ENCODE measurements at places on chromosomes 4 and X.

DNA sequence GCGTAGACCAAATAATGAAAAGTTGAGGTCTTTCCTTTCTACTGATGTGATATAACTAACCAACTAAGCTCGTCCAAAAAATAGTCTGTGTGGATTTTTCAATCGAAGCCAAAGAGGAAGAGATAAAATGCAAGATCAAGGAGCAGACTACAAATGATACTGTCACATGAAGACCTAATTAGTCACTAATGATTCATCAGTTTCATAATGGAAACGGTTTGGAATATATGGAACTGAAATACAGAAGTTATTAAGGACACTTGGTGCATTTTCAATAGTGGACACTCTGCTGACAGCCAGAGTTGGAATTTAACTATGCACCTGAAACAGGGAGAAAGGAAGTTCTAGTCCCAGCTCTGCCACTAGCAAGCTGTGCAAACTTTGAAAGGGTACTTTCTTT, 119.8 kb downstream of the GUCY2F start:
- no peak for DNase-seq

GRCh38 chr4:3765271-3766035, 732 bp upstream of the ADRA2C start:
- peak; percentile 61 for DNase-seq

GRCh38 chrX:13008189-13008533, 33.3 kb downstream of the TMSB4X start:
- no peak for DNase-seq

DNA sequence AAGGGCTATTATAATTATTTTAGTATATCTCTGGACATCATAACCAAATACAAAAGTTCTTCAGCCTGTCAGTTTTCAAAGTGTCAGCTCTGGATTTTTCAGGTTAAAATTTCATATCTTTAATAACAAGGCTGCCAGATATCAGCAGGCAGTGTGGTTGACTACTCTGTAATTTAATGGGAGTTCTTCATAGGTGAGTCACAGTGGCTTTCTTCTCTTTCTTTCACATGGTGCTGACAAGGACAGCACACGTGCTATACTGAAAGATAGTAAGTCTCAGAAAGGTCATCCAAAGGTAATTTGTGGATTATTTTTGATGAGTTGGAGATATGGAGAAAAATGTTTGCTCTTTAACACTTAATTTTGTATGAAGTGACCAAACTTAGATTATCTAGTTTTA, 43.2 kb downstream of the GALNT7 start:
- no peak for DNase-seq

- DNase-seq: no peak
These were observed 128.3 kb upstream of the MED14 start for GRCh38 chrX:40863671-40864070.

DNA sequence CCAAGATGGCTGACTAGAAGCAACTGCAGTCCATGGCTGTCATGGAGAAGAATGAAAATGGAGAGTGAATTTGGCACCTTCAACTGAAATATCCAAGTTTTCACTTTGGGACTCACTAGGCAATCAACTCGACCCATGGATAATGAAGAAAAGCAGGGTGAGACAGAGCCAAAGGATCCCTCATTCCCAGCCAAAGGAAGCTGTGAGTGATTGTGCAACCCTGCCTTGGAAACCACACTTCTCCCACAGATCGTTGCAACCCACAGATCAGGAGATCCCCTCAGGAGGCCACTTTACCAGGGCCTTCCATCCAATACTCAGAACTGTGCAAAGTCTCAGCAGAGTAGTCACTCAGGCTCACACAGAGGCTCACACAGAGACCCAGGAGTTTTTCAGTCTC, 4.5 kb downstream of the CFAP299 start:
- DNase-seq: no peak

GRCh38 chr4:106676173-106676921, 307.8 kb upstream of the GIMD1 start:
- no peak for DNase-seq

DNA sequence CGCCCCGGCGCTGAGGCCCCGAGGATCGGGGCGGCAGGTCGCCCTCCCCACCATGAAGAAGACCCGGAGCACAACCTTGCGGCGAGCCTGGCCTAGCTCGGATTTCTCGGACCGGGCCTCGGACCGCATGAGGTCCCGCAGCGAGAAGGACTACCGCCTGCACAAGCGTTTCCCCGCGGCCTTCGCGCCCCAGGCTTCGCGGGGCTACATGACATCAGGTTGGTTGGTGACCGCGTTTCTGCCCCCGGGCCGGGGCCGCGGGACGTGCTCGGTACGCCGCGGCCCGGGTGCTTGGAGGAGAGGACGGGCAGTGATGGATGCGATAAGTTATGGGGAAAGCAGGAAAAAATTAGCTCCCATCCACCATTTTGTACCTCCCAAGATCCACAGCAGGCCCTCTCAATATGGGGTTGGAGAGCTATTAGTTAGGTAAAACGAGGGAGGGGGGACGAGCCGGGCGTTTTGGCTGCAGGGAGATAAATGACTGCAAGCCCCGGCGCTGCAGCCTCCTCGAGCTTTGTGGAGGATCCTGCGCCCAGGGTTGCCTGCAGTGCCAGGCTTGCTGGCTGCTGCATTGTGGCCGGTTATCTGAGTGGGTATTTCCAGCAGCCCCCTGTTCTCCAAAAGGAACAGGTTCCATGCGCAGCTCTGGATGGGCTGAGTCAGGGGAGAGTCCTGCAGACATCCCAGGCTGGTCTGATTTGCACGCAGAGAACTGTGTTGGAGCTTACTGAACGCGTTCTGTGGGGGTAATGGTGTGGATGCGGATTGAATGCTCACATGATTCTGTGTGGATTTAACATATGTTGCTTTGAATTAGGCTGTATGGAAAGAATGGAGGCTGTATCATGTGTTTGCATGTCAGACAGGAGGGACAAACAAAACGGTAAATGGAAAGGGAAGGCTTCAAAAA, 1.9 kb downstream of the STOX2 start:
- peak; percentile 83 for DNase-seq

GRCh38 chr4:138858419-138858818, 157.2 kb upstream of the NOCT start:
- no peak for DNase-seq

DNA sequence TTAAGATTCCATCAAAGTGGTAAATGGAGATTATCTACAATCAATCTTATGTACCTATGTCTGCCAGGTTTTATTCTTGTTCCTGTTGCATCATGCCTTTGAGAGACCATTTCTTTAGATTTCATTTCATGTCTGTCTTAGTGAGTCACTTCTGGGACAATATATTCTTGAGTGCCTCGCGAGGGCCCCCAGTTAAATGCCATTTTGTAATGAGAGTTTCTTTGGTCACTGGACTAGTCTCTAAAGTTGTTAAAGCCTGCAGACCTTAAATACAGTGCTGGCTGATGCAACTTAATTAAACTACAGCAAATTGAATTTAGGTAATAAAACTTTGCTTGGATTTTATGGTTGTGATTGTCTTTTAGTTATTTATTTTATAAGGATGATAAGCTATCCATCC, 87.2 kb upstream of the PITX2 start:
- no peak for DNase-seq

- DNase-seq: peak; percentile 63
These were observed 3.3 kb downstream of the NKX6-1 start for GRCh38 chr4:84495794-84496261.

- DNase-seq: no peak
These were observed 115.5 kb upstream of the MYOZ2 start for GRCh38 chr4:119020158-119020557.

GRCh38 chr4:10011885-10012284, 9.4 kb downstream of the SLC2A9 start:
- DNase-seq: no peak

- DNase-seq: no peak
These were observed 111.3 kb downstream of the SHROOM3 start for GRCh38 chr4:76546327-76546726.

DNA sequence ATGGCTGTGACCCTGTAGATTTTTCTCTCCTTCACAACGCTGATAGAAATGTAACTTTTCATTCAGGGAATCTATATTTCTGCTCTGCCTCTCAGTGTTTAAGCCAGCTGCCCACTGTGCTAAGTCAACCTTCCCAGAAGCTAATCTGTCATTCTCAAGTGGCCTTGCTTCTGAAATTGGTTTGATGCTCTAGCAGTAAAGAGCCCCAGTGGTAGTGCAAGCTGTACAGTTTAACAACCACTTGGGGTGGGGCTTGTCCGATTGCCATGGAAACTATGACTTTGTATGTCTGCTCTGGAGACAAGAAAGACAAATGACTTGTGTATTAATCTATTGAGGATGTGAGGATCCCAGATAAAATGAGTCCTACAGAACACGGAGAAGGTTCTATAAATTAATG, 620.9 kb upstream of the GALNT7 start:
- peak; percentile 27 for DNase-seq

DNA sequence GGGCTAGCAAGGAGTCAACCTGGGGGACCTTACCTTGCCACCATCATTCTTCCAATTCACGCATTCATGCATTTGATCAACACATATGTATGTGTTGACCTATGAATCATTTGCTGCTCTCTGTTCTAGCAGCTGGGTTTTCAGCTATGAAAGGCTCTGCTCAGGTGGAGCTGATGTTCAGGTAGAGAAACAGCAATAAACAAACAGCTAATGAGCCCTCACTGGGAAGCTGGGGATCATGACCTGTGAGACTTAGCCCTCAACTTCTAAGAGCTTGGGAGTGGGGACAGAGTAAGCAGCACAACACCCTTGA, 1.6 kb upstream of the OTOP1 start:
- no peak for DNase-seq

- DNase-seq: peak; percentile 90
These were observed at the start of gene LDB2 for GRCh38 chr4:16897991-16898827. LDB2 (minus strand) TSS chr4:16898645.

DNA sequence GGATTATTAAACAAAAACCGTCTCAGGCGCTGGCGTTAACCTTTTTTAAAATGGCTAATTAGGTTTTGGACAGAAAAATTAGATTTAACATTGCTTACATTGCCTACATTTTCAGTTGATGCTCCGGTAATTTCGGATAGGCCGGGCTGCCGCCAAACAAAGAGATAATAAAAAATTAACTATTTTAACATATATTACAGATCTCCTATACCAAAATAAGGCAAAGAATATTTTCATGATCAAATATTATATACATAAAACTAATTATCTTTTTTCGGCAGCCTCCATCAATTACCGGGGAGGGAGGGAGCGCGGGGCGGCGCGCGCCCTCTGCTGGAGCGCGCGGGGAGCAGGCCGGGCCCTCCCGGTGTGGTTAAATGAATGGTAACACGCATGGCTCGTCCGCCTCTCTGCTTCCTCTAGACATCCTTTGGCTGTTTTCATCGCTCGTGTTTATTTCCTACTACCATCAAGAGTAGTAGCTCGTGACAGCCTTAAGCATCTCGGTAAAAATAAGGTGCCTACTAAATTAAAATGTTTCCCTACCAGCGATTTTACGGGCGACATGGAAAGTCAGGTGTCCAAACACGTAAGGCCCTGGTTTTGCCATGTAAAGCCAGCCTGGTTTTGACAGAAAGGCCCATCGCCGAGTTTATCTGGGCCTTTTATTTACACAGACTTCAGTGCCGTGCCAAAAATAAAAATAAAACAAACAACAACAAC, 52.4 kb upstream of the TMEM33 start:
- DNase-seq: peak; percentile 71

DNA sequence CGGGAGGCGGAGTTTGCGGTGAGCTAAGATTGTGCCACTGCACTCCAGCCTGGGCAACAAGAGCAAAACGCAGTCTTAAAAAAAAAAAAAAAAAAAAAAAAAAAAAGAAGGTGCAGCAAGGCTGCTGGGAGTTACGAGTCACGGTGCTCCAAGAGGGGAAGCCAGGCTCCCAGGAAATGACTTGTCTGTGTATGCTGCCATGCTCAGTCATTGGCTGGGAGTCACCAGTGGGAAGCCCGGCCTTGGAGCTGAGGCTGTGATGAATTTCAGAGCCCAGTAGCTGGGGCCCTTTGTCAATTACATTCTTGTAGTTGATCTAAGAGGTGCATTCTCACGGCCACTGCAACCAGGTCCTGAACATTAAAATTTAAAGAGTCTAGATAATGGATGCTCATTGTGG, 1105.1 kb upstream of the TENM3 start:
- DNase-seq: no peak

DNA sequence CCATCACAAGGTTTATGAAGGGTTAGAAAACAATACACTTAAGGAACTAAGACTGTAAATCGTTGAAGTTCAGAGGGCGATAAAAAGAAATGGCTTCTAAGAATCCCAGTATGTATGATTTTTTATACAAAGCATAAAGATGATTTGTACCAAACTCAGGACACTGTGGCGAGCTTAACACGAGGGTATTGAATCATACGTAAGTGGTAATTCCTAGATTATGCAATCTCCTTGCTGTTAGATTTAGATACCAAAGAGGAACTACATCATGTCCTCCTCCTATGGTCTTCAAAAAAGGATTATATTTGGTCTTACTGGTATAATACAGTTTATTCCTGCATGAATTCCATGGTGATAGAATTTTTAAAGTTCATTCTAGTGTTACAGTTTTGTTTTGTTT, 23.9 kb downstream of the NFKB1 start:
- no peak for DNase-seq

DNA sequence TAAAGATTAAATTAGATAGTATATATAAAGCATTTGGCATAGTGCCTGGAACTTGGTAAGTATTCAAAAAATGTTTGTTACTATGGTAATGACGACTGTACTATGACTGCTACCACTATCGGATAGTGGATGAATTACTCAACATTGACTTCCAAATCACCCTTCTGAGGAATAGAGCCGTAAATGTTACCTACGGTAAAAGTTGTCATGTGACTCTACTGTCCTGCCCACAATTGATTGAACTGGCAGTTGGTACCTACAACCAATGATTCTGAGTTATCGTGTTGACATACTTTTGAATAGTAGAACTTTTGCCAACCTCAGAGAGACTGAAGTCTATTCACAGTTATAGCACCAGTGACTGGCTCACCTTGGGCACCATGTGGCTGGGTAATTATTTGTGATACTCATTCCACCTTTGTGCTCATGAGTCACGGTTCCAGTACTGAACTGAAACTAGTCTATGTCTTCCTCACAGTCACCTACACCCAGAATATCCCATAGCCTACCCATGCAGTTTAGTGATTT, 185.5 kb upstream of the PITX2 start:
- no peak for DNase-seq

DNA sequence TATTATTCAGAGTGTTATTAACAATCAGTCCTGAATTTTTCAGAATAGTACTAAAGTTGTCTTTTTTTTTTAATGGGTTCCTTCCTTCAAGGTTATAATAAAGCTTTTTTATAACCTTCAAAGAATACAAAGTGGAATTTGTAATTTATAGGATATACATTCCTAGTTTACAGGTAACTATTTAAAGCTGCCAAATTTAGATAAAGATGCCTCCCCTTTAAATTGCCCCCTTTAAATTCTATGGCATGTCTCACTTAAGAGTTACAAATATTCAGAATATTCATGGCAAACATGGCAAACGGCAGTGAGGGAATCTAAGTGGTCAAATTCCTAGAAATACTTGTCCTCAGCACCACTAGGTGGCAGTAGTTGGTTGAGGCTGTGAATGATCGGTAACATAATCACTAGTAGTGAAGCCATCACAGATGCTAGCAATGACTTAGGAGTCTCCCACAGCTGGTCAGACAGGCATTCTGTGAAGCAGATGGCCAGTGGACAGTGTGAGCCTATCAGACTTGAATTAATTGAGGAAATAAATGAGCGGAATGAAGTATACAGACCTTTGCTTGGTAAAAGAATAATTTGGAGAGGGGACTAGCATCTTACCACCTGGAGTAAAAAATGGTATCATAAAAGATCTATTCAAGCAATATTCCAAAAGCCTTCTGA, 86.4 kb downstream of the CBR4 start:
- peak; percentile 95 for DNase-seq

- no peak for DNase-seq
These were observed 560.4 kb downstream of the ANKRD50 start for GRCh38 chr4:124152132-124152531.

- no peak for DNase-seq
These were observed 5.4 kb upstream of the ACE2 start for GRCh38 chrX:15606136-15606535.

Data from brain (organoid and tissue), 16 donors.